Osteocyte (in vitro differentiated cells): ENCODE measurements at places on chromosomes 1 and 21. TPM values are rescaled to one million over a fixed set of nuclear protein-coding genes. Genes with fewer than 3 reads are reported as not detected.

GRCh38 chr1:23134055-23134454 lies 34.6 kb downstream of the LUZP1 start:
- no peak for DNase-seq

DNA sequence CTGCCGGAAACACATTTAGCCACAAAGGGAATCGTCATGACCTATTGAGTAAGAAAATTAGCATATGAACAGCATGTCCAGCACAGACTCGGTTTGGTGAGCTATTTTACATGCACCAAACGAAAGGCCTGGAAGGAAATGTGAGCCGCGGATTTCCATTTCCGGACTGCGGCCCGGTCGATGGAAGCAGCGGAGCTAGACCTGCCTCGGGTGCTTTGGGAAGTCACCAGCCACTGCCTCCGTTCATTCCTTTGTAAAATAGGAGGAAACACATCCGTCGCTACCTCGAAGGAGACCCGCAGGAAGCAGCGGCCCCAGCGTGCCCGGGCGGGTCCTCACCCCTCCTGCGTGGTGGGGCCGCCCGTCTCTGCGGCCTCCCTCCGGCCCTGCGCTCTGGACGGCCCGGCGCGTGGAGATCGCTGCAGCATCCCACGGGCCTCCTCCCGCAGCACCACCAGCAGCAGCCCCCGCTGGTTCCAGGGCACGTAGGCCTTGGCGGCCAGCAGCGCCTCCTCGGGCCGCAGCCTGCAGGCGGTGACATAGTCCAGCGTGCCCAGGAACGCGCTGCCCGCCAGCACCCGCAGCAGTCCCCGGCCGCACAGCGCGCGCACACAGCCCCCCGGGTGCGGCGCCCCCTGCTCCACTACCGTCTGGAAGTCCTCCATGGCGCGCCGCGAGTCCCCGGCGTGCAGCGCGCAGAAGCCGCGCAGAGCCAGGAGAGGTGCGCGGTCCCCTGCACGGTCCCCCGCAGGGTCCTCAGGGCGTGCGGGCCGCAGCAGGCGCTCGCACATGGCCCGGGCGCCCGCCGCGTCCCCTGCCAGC lies 12.1 kb downstream of the TTC34 start:
- DNase-seq = peak; percentile 82

DNA sequence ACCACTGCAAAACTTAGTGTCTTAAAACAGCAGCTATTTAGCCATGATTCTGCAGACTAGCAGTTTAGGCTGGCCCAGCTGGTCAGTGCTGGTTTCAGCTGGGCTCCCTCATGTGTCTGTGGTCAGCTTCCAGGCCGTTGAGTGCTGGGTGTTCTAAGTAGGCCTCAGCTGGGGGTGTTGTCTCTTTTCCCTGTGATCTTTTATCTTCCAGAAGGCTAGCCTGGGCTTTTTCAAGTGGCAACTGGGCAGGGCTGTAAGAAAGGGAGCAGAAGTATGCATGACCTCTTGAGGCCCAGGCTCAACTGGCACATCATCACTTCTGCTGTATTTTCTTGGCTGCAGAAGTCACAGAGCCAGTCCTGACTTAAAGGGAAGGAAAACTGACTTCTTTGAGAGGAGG lies 136.1 kb downstream of the KIF26B start:
- no peak for DNase-seq

LPGAT1 gene
- total RNA-seq = 48.4 and 51.3 TPM in 2 replicates

GRCh38 chr21:30491963-30492428 lies at the start of gene KRTAP19-3:
Gene KRTAP19-3 (minus strand): TSS chr21:30492013. CDS start chr21:30491957, 56 bp downstream.
- no peak for DNase-seq

- no peak for DNase-seq
These were observed 3.5 kb downstream of the KISS1 start for GRCh38 chr1:204192589-204193352.

GPR89B gene
- total RNA-seq = 12.6 and 14.4 TPM in 2 replicates

GRCh38 chr1:1290238-1290731 lies 10.0 kb downstream of the SCNN1D start:
- no peak for DNase-seq
